Left forelimb (tissue), 1 donor: ENCODE measurements at places on chromosomes 3 and 15.

GRCh38 chr3:146277953-146278631, 27.2 kb upstream of the PLSCR4 start:
- DNase-seq: no peak

GRCh38 chr15:92413510-92413909, 19.8 kb downstream of the ST8SIA2 start:
- no peak for DNase-seq

DNA sequence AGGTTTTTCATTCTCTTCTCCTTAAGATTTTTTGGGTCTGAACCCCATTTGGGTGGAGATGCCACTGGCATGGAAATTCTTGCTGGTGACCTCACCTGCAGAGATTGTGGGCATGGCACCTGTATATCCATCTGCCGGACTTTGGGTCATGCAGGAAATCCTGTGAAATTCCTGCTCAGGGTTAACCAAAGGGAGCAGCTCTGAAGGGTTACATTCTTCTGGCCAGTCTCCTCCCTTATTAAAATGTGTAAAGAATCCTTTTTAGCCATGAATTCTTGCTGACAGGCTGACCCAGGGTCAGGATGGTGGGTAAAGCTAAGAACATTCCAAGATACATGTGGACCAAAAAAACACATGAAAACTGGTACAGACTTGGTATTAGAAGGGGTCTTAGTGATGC, 27.4 kb downstream of the ARHGEF26 start:
- no peak for DNase-seq

DNA sequence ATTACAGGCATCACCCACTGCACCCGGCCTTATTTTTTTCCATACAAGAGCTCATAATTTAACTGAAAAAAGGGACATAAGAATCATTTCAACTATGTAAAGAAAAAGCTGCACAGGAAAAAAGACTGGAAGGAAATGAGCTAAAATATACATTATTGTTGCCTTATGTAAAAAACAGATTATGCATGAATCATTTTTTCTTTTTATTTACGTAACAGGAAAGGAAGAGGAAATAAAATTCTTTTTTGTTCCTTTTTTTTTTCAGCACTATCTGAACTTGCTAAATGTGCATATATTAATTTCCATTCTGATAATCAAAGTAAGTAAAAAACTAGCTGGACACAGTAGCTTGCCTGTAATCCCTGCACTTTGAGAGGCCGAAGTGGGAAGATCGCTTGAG, 12.1 kb downstream of the KIF9 start:
- DNase-seq: no peak

GRCh38 chr15:39132954-39133600, 447.8 kb upstream of the THBS1 start:
- no peak for DNase-seq

DNA sequence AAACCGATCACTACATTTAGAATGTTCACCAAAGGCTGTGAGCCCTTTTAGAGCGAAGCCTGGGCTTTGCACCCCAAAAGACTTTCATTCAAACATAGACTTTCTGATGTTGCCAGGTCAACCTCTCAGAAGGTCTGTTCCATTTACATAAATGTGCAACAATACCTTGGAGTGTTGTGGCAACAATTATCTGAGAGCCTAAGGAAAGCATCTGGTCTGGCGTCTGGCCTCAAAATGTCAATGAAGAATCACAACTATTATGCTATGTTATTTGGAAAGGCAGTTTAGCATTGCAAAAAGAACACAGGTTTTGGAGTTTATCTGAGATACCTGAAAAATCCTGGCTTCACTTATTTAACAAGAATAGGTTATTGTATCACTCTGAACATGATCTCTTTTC, 50.0 kb downstream of the POLR2M start:
- DNase-seq: no peak

- peak; percentile 34 for DNase-seq
These were observed 10.8 kb downstream of the PAK6 start for GRCh38 chr15:40249477-40250303.

DNA sequence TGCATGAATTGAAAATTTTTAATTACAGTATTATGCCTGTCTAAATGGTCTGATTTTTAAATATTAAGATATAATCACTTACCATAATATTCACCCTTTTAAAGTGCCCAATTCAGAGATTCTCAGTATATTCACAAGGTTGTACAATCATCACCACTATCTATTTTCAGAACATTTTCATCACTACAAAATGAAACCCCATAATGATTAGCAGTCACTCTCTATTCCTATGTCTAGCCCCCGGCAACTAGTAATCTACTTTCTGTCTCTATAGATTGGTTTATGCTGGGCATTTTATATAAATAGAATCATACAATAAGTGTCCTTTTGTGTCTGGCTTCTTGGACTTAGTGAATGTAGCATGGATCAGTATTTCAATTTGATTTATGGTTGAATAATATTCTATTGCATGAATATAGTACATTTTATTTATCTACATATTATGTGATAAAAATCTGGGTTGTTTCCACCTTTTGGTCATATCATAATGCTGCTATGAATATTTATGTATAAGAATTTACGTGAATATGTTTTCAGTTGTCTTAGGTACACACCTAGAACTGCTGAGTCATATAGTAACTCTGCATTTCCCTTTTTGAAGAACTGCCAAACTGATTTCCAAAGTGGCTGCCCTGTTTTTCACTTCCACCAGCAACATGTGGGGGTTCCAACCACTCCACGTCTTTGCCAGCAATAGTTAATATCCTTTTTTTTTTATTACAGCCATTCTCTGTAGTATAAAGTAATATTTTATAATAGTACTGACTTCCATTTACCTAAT, 485.7 kb upstream of the ZNF385D start:
- no peak for DNase-seq

DNA sequence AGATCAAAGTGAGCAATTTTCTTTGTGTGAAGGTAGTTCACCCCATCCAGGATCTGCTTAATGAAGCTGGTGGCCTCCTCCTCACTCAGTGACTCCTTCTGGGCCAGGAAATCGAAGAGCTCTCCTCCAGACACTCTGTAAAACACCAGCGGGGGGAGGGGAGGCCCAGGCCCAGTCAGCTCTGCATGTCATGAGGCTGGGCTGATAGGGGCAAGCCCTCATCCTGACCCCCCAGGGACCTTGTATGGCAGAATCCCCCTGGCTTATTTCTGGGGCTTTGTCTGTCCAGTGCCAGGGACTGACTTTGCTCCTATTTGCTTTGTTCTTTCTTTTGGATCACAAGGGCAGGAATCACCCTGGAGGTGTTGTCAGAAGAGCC, 74.9 kb downstream of the DAPK2 start:
- no peak for DNase-seq

- DNase-seq: no peak
These were observed 3.6 kb upstream of the GRAMD1C start for GRCh38 chr3:113834983-113835382.

- DNase-seq: no peak
These were observed 46.6 kb upstream of the SERPINI2 start for GRCh38 chr3:167520266-167521005.

DNA sequence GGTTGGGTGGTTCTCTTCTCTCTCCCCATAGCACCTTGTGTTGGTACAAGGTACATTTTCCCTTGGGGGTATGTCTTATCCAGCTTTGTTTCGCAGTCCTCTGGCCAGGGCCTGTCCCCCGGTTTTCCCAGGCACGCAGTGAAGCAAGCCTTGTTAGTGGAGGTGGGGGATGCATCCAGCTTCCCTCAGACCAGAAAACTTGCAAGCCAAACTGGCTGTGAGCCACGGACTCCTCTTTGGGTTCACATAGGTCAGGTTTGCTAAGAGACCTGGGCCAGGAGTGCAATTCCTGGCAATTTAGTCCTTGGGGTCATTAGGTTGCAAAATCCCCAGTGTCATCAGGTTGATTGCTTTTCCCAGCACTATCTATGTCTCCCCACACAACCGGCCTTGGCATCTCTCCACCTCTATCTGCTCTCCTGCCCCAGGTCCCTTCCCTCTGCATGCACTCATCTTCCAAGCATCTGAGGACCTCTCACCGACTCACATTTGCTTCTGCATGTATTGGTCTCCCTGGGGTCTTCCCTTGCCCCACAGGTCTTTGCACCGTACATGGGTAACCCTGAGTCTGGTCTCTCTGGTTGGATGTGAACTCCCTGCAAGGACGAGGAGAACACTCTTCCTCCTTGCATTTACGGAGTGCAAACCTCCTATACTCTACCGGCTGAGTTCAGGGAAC, 34.2 kb downstream of the BCL2L10 start:
- DNase-seq: no peak

DNA sequence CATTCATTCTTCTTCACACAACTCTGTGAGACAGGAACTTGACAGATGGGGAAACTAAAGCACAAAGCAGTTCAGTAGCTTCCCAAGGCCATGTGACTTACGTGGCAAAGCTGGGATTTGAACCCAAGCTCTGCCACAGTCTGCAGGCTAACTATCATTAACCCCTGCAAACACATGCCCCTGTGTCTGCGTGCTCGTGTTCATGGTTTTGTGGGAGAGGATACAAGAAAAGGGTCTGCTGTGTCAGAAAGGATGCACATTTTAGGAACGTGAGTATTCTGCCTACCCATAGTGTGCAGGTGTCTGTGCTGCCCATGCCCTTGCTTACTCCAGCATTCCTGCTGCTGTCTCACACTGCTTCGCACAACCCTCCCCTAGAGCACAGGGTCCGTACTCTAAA, 137.0 kb downstream of the CHDH start:
- no peak for DNase-seq

GRCh38 chr3:12381199-12381598, 92.3 kb downstream of the PPARG start:
- DNase-seq: no peak

GRCh38 chr15:74832826-74833225, 6.4 kb downstream of the CPLX3 start:
- DNase-seq: no peak

GRCh38 chr15:40313531-40314398, 6.0 kb upstream of the PLCB2 start:
- DNase-seq: no peak

DNA sequence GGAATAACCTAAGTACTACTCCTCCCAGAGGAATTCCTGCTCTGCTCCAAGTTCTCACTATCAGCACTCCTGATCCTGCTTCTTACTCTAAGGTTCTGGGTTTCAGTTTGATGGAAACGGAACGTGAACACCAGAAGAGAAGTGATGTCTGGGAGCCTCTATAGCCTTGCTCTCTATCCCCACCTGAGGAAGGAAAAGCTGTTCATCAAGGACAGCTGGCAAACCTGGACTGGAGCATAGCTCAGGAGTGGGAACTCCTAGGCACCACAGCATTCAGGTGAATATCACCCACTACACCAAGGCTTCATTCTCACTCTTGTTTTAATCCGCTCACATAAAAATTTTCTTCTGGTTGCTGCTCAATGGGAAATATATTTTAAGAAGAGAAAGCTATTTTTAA, 13.0 kb upstream of the CADPS start:
- DNase-seq: no peak

GRCh38 chr3:38497031-38497430, 891 bp downstream of the EXOG start:
- no peak for DNase-seq

DNA sequence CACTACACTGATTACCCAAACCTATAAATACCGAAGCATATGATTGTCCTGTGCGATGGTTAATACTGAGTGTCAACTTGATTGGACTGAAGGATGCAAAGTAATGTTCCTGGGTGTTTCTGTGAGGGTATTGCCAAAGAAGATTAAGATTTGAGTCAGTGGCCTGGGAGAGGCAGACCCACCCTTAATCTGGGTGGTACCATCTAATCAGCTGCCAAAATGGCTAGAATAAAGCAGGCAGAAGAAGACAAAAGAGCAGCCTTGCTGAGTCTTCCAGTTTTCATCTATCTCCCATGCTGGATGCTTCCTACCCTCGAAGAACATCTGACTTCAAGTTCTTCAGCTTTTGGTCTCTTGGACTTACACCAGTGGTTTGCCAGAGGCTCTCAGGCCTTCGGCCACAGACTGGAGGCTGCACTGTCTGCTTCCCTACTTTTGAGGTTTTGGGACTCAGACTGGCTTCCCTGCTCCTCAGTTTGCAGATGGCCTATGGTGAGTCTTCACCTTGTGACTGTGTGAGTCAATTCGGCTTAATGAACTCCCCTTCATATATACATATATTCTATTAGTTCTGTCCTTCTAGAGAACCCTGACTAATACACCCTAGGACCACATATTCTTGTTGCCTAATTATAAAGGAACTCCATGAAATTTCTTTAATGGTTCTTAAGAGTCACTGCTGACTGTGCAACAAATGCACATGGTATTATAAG, 31.7 kb downstream of the CSNK1G1 start:
- DNase-seq: no peak

GRCh38 chr3:108441518-108441917, 68.9 kb downstream of the MYH15 start:
- DNase-seq: no peak

GRCh38 chr15:68191555-68191954, 13.6 kb downstream of the CALML4 start:
- no peak for DNase-seq

DNA sequence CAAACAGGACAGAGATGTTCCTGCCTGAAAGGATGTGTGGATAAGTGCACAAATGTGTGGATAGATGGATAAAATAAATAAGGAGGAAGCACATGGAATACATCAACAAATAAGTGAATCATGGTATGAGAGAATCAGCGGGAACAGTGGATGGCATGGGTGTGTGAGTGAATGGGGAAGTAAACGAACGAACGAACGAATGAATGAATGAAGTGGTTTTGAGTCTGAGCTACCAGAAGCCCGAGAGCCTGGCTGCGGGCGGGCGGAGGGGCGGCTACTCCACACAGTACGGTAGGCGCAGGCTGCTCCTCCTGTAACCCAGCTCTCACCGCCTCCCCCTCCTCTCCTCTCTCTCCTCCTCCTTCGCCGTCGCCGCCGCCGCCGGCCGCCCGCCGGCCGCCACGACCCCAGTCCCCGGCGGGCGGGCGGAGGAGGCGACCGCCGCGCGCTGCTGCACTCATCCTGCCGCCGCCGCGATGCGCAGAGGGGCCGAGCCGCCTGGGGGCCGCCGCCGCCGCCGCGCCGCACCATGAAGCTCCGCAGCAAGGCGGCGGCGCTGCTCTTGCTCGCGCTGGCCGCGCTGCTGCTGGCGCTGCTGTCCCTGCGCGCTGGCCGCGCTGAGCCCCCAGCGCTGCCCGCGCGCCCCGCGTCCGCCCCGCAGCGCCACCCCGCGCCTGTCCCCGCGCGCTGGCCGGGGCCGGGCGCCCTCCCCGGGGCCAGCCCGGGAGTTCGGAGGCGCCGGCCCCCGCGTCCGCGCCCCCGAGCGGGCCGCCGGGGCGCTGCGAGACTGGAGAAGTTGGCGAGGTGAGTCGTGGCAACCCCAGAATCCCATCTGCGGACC, at the start of gene GXYLT2:
Gene GXYLT2 (plus strand): TSS at position 342 of the 841 bp plus-strand sequence. CDS start 188 bp downstream, at position 530.
- peak; percentile 84 for DNase-seq

- DNase-seq: no peak
These were observed 859.6 kb downstream of the EPHA3 start for GRCh38 chr3:89966877-89967665.

DNA sequence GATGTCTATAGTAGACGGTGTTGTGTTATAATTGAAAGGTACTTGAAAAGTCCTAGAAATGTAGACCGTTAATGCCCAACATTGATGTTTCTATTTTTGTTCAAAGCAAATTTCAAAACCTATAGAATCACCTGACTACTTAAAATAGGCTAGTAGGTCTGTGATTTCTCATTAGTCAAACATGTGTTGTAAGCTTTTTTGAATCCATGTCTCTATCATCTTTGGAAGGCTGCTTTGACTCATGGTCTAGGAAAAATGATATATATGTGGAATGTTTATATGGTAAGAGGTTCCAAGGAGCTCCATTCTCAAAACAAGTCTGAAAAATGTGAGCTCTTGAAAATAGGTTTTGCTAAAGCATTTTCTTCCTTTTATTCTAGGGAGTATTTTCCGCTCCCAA, 375.3 kb downstream of the LPP start:
- DNase-seq: no peak
